ENCODE measurements at places on chromosomes 12 and 14.

DNA sequence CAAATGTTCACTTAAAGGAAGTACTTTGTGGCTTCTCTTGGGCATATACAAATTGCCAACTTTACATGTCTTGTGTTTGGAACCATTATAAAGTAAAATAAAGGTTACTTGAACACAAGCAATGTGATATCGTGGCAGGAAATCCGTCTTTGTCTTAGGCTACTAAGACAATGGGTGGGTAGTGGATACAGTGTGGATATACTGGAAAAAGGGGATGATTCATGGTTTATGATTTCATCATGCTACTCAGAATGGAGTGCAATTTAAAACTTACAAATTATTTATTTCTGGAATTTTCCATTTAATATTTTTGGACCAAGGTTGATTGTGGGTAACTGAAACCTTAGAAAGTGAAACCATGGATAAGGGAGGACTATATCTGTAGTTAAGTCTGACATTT lies 48.4 kb downstream of the MYRFL start:
- DNase-seq: no peak

- DNase-seq: peak; percentile 95
These were observed at the start of gene ABCB9 for GRCh38 chr12:122965851-122966742. Gene ABCB9, minus strand, starts transcription at chr12:122966463. Its CDS starts 6,228 bp downstream, at chr12:122960235.

- no peak for DNase-seq
These were observed 229.1 kb upstream of the RTL1 start for GRCh38 chr14:101132588-101132987.

DNA sequence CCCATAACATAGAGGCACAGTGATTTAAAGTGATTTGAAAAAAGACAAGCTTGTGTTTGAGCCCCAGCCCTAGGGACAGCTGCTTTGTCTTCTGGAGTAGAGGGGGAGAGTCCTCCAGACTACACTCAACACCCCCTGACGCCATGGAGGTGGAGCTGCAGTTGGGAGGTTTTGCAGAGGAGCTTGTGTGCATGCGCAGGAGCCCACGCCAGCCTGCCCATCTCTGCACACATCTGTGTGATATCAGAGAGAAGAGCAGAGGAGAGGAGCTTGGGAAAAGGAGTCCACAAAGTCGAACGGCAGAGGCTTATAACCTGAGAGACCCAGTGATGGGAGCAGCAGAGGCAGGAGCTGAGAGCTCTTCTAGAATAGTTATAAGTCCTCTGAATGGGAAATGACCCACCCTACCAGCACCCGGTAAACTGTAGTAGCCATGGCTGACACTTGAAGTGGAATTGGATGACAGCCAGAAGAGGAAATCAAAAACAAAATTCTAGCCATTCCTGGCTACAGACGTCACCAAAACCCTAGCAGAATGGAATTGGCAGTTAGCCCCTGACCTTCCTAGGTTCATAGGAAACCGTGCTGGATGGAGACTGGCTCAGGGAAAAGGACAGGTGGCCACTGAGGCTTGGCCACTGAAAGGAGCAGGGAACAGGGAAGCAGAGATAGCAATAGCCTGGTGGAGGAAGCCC lies 185.1 kb upstream of the VASH1 start:
- DNase-seq: no peak

GRCh38 chr12:26279091-26279490 lies 83.7 kb downstream of the SSPN start:
- no peak for DNase-seq
